ENCODE measurements at places on chromosomes 3 and 15.

DNA sequence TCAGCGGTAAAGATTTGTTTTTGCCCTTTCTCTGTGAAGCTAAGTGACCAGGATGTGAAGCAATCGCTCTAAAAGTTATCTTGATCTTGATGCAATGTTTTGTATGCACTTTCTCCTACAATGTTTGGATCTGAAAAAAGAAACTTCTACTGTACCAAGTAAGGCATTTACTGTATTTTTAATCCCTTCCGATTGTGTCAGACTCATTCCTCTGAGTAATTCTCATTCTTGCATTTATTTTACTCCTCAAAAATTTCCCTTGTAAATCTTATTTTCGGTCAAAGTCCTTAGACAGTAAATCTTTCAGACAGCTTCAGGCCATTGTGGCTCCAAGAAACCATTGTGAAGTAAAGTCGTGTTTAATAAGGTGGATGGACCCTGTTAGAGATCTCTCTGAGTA, 141.9 kb downstream of the TP63 start:
- DNase-seq = no peak

- DNase-seq = no peak
These were observed 17.9 kb upstream of the NIT2 start for GRCh38 chr3:100316641-100317069.

DNA sequence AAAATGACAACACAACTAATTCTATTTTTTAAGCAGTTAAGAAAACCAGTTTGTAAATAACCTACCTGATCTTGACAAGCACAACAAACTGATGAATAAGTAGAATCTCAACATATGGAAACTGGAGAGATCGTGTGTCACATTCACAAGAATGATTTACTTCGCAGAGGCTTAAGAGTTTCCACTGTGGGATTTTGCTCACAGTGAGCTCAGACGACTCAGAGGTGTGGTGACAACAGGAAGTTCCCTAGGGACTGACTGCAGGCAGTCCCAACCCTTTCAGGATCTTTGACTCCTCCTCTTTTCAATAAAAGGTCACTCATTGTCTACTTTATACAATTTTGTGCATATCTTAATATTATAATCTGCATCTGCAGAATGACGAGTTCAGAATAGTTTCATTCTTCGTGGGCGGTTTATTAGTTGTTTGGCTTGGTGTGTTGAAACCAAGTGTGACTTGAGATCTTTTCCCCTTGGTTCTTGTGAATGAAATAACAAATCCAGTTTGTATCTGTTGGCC, at the start of gene LIPH:
TSS of gene LIPH (minus strand) at position 231 of the 520 bp plus-strand sequence. CDS start at position 114, 117 bp downstream.
- no peak for DNase-seq

DNA sequence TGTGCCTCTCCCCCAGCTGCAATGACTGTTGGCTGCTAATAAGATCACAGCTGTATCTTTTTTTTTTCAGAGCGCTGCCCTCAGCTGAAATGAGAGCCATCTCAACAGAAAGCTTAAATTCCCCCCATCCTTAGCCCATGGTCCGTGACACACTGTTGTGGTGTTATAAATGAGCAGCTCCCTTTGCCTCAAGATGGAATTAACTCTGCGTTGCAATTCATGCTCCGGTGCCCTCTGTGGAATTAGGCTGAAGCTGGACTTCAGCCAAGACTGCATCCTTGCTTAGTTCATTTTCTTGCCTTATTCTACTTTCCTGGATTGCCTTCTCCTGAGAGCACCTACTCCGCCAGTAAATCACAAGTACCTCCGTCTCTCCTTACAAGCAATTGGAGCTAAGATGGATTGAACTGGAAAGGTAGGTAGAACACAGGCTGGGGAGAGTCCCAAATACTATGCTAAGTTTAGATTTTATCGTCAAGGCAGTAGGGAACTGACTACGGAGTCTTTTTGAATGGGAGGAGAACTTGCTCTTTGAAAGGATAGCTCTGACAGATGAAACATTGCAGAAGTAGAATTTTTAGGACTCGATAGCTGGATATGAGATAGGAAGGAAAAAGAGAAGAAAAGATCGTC, 39.0 kb upstream of the THRB start:
- no peak for DNase-seq

- DNase-seq = no peak
These were observed 60.0 kb upstream of the SEC13 start for GRCh38 chr3:10380906-10381305.

GRCh38 chr3:7576071-7576470, 715.2 kb downstream of the GRM7 start:
- no peak for DNase-seq

DNA sequence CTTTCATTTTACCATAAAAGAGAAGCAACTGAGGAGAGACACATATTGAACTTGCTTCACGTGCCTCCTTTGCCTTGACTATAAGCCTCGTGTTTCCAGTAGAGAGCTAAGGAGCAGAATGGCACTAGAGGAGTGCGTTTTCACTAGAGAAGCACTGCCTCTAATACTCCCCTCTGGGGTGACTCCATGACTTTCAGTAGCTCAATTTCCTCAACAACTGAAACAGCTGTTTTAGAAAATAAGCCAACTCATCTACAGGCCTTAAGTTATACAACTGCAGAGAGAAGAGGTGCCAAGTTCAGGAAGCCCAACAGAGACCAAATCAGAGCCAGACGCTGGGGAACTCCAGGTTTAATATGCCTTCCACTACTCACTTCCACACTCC, 1.9 kb downstream of the UBP1 start:
- DNase-seq = no peak

DNA sequence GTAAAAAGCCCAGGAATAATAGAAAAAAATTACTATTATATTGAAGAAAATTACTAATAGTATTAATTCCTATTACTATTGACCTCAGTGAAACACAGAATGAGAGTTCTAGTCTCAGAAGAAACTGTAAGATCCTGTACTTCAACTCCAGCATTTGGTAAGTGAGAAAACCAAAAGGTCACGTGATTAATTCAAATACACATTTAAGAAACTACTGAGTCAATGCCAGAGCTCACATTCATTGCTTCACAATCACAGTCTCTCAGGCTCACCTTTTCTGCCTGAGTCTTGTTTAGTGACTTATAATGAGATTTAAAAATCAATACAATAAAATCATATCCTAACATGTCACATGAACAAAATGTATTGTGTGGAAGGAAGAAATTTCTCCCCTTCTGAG, 556.1 kb downstream of the FGF12 start:
- DNase-seq = no peak

- no peak for DNase-seq
These were observed 244.2 kb upstream of the SLITRK3 start for GRCh38 chr3:165440380-165440779.

DNA sequence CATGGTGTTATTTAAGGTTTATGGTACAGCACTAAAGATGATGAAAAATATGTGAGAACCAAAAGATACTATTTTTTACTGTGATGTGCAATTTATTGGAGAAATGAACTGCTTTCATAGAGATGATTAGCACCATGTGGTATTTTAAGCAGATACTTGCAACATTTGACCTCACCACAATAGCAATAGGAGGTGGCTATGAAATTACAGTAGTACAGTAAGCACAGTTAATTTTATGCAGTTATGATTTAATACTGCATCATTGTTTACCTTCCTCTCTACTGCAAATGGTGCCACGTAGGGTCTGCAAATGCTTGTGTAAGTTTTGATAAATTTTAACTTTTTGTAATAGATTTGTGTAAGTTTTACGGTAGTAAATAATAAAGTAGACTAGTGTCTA, 14.0 kb downstream of the PYGO1 start:
- DNase-seq = no peak

DNA sequence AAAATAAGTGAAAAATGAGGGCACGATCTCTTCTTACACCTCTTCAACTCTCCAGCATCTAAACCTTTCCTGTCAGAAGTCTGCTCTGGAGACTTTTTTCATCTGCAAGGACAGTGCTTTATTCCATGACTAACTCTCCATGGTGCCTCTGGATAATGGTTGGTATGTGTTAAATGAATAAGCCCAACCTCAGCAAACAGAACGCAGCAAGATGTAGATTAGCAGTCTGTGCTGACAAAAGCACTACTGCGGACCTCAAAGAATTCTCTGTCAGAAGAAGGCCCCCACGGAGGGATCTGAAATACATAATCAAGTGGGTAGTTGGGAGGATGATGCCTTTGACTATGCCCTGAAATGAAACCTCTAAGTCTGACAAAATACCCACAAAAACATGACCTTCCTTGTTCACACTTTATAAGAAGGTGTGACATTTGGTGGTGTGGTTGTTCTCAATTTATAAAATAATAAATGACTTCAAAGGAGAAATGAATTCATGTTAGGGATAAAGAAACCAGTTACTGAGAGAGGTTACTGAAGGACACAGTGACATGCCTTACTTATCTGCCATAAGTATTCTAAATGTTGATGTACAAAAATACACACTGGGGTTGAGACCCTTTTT, 43.2 kb upstream of the ADCY5 start:
- DNase-seq = no peak

DNA sequence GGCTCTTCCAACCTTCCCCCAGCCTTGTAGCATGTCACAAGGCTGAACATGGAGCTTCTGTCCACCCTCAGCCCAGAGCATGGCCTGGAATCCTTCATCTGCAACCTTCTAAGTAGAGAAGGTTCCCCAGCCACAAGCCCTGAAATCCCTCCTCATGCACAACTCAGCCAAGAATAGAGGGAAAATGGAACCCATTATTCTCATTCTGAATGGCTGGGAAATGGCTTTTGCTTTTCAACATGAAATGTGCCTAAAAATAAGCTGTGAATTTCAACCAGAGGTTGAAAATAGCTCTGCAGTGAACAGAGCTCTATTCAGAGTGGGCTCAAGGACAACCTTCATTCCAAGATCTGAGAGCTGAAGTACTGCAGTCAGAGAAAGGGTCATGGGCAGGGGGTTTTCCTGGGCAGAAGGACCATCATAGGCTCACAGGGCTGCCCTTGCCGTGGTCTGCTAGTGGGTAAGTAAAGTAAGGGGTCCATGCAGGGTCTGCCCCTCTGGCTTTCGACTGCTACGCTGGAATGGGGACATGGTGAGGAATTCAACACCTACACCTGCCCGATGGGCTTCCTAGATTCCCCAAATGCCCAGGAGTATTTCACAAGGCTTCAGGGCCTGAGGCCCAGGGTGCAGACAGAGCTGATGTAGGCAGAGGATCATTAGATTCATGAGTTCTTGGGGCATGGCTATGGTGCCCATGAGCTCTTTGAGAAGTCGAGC, 35.9 kb downstream of the POC1A start:
- DNase-seq = no peak

GRCh38 chr15:37009288-37009687, 91.1 kb downstream of the MEIS2 start:
- no peak for DNase-seq

Measured in activated CD8-positive, alpha-beta memory T cell treated with anti-CD3 and anti-CD28 coated beads, Interleukin-2, amount 50 U/mL, for 48 hours (primary cell).